ENCODE measurements at places on chromosomes 2 and 18.

DNA sequence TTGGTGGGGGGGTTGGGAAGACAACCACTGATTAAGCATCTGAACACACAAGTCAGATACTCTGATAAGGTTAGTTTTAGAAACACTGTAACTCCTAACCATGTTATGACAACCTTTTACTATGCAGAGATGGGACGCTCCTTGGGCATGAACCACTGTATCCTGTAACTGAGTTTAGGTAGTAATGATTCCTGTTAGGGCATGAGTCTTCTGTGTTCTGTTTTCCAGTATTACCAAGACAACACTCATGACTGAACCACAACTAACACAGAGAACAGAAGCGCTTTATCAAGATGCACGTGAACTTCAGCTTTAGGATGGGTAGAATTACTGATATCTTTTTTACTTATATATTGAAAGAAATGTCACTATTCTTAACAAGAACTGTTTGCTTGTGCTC lies 14.1 kb upstream of the CREB1 start:
- DNase-seq, result no peak

GRCh38 chr2:85858841-85859240 lies 29.9 kb downstream of the ST3GAL5 start:
- DNase-seq, result no peak

DNA sequence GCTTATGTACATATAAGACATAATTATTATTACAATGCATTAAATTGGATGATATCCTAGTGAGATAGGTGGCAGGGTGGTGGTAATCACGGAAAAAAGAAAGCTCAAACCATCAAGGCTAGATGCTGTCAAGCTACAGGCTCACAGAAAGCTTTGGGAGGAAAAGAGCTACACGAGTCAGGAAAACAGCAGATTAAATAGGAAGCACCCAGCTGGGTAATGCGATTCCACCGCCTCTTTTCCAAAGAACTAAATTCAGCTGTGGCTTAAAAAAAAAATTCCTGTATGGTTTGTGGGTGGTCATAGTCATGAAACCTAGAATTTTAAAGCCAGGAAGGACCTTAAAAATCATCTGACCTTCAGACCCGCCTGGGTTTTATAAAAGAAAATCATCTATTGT lies 23.7 kb upstream of the PTPN4 start:
- DNase-seq, result no peak

GRCh38 chr2:12964904-12965539 lies 248.3 kb downstream of the TRIB2 start:
- no peak for DNase-seq

DNA sequence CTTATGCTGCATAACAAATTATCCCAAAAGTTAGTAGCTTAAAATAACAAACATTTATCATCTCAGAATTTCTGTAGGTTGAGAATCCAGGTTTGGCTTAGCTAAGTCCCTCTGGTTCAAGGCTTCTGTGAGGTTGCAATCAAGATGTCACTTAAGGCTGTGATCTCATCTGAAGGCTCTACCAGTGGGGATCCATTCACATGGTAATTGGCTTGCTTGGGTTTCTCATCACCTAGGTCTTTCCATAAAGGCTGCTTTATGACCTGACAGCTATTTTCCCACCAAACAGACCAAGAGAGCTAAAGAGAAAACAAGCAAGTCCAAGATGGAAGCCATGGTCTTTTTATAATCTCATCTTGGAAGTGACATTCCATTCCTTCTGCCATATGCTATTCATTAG lies 137.3 kb downstream of the DTNA start:
- DNase-seq, result no peak

GRCh38 chr2:231008131-231008530 lies 12.2 kb downstream of the SPATA3 start:
- DNase-seq, result no peak

DNA sequence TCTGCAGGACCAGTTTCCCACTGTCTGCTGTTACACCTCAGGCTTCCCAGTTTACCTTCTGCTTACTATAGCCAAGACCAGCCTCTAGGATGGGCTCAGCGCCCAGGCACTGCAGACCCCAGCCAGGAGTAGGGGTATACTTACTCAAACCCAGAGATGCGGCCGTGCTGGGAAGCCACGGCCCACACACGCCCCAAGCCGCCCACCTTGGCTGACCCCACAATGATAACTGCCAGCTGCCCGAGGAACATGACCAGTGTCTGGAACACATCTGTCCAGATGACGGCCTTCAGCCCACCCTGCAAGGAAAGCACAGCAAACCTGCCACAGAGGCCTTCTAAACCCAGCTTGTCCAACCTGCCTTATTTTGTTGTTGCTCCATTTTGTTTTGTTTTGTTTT lies 6.6 kb upstream of the ATRAID start:
- DNase-seq, result no peak

All from GM12892 (cell line).